Kidney tubule cell (primary cell): ENCODE measurements at places on chromosomes 16 and 17.
A peak's percentile ranks its signal among the peaks of the same experiment; 100 is the strongest.

DNA sequence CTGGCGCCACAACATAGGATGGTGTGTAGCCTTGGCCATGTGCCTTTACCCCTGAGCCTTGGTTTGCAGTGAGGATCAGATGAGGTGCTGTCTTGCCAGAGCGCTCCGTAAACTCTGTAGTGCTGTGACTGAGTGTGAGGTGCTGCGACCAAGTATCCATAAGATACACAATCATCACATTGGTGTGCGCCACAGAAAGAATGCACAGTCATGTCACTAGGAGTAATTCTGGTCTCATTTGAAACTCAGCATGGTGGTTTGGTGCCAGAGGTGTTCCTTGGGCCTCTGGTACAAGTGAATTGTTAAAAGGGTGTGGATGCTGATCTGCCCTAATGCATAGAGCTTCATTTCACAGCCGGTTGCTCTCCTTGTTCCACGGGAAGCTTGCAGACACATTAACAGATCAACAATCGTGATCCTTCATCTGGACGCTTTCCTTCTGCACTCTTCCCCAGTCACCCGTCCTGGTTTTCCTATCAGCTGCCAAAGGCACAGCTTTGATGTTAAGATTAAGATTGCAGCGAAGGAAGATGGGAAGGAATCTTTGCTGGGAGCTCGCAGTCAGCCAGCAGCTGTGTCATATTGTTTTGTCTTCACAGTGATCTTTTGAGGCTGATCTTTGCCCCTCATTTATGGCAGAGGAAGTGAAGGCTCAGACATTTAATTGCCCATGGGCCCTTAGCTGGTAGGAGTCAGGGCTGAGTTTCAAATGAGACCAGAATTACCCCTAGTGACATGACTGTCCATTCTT lies 79.1 kb downstream of the KSR1 start:
- DNase-seq: no peak

GRCh38 chr17:82212331-82213250 lies at the start of gene CCDC57:
Gene CCDC57 (minus strand): TSS chr17:82212842. CDS start chr17:82201944, 10,898 bp downstream.
- peak; percentile 86 for DNase-seq

- no peak for DNase-seq
Measured at GRCh38 chr17:4357030-4357628, 9.3 kb downstream of the UBE2G1 start.

DNA sequence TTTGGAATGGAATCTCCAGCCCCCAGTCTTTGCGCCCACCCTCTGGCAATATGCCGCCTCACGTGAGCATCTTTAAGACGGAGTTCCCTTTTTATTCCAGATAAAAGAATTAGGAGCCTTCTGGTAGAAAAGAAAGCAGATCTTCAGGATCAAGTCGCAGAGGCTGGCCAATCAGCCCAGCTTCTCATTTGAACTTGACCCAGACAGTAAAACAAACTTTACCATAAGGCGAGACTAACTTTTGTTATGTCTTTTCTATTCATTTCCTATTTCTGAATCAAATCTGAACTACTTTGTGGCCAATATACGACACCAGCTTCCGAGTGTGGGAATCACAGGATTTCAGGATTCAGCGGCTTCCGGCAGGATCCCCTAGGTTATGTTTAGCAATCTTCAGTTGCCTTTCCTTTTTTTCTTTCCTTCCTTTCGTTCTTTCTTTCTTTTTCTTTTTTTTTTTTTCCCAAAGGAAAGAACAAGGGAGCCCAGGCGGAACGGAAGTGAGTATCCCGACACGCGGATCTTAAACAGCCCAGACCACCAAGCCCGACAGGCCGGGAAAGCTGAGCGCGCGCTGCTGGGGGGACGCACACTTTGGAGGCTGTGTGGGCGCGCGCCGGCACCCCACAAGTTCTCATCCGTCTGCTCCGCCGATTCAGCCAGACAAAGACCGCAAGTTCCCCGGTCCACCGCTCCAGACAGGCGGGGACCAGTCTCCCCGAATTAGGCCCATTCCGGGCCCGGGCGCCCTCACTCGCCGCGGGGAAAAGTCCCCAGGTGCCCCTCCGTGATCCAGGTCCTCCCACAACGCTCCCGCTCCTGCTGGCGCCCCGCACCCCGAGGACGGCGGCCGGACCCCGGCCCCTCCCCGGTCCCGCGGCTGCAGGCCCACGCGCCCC lies 633 bp downstream of the TBC1D16 start:
- DNase-seq: peak; percentile 39
